ENCODE measurements at places on chromosomes 13 and 19. TPM values are rescaled to one million over a fixed set of nuclear protein-coding genes. Genes with fewer than 3 reads are reported as not detected.
A peak's percentile ranks its signal among the peaks of the same experiment; 100 is the strongest.

DNA sequence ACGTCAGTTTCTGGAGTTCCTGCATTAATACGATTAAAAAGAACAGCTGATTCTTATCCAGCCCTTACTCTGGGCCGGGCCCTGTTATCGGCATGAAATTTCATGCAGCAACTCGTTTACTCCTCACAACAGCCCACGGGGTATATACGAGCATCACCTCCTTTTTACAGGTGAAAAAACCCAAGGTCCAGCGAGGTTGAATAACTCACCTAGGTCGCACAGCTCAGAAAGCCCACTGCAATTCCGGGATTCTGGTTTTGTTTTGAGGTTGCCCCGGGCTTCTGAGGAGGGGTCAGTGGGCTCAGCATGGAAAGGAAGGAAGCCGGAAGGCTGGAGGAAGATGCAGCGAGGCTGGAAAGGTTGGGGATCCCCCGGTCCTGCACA is 577 bp upstream of the ACP7 start:
- no peak for DNase-seq

GRCh38 chr13:110479648-110480047 is 81.9 kb downstream of the RAB20 start:
- no peak for DNase-seq

DNA sequence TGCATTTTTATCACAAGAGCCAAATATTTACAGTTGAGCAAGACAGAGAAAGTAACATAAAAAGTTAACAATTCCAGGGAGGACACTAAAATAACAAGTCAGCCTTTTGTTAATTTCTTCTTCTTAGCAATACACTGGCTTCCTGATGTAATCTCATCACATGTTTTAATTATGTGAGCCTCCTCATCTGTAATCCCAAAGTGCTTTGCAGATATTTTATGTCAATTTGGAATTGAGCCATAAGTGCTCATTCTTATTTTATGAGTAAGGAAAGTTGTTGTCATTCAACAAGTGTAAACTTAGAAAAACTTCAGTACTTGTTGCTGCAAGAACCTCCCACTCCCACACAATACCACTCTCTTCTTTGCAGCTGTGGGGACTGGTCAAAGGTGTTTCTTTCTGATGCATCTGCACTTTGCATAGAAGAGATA is 223.6 kb downstream of the GPC6 start:
- DNase-seq = no peak

- DNase-seq = no peak
These were observed 88.7 kb downstream of the SCGB2B2 start for GRCh38 chr19:34588249-34588648.

GRCh38 chr19:4064496-4065260 is 2.0 kb downstream of the ZBTB7A start:
- peak; percentile 61 for DNase-seq

DNA sequence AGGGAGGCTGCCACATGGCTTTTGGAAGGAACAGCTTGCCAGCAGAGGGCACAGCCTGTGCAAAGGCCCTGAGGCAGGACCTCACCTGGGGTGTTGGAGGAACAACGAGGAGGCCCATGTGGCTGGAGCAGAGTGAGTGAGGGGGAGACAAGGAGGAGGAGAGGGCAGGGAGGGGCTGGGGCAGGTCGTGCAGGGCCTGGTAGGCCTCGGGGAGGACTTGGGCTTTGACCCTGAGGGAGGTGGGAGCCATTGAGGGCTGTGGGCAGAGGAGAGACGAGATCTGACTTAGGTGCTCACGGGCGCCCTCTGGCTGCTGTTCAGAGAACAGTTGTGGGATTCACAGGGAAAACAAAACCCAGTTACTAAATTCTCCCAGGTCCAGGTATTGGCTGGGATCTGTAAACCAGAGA is 25.2 kb downstream of the ZNRF4 start:
- DNase-seq = peak; percentile 27

GRCh38 chr13:100694722-100695508 is 20.3 kb upstream of the TMTC4 start:
- peak; percentile 28 for DNase-seq

GRCh38 chr13:26062853-26063444 is 11.1 kb upstream of the SHISA2 start:
- peak; percentile 26 for DNase-seq

DNA sequence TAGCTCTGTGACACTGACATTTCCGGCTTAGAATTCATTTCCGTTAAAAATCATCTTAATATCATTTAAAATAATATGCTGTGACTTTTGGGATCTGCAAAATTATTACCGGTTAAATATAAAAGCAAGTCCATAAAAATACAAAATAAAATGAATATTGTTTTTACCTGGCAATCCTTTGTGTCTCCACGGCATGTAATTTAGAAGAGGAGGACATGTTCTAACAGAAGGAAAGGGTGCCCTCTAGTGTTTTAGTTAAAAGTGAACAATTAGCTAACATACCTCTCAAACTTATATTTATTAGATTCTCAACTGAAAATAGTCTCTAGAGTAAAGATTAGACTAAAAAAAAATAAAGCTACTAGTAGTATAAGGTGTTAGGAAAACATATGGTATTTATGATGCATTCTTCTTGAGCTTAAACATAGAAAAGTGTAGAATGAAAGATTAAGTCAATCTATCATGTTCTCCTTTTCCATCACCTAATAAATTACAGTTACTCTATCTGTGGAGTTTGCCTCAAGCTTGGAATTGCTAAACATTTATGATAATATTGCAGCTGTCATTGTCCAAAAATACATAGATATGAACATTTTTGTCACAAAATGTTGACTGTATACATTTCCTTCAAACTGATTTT is 676.7 kb upstream of the SPRY2 start:
- no peak for DNase-seq

GRCh38 chr13:111627596-111627995 is 307.2 kb downstream of the TEX29 start:
- DNase-seq = no peak

Gene RFXAP
- total RNA-seq = 3.0 TPM

Gene RAB3A
- 3.5 TPM for total RNA-seq

Gene EIF3K
- 445 TPM for total RNA-seq

Gene KDM4B
- total RNA-seq = 52.9 TPM
